Muscle of back (tissue), 13 donors: ENCODE measurements at places on chromosomes 13 and 19. TPM values are rescaled to one million over a fixed set of nuclear protein-coding genes. Genes with fewer than 3 reads are reported as not detected.

- peak; percentile 50 for DNase-seq
Observed at GRCh38 chr13:35724446-35724845, 248.0 kb upstream of the MAB21L1 start.

GRCh38 chr19:19372656-19373416 is 32.6 kb upstream of the GATAD2A start:
- DNase-seq, result peak; percentile 54

DNA sequence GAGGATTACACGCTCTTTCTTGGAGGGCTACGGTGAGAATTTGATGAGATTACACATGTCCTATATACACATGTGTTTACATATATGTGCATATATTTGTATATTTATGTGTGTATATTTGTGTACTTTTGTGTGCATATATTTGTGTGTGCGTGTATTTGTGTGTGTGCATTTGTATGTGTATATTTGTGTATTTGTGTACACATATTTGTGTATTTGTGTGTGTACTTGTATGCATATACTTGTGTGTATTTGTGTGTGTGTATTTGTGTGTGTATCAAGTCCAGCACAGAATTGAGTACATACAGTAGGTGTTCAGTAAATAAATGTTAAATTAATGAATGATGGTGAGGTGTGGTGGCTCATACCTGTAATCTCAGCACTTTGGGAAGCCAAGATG is 1.8 kb downstream of the TMEM143 start:
- no peak for DNase-seq

- no peak for DNase-seq
Observed at GRCh38 chr19:2334426-2334825, 5.9 kb downstream of the SPPL2B start.

DNA sequence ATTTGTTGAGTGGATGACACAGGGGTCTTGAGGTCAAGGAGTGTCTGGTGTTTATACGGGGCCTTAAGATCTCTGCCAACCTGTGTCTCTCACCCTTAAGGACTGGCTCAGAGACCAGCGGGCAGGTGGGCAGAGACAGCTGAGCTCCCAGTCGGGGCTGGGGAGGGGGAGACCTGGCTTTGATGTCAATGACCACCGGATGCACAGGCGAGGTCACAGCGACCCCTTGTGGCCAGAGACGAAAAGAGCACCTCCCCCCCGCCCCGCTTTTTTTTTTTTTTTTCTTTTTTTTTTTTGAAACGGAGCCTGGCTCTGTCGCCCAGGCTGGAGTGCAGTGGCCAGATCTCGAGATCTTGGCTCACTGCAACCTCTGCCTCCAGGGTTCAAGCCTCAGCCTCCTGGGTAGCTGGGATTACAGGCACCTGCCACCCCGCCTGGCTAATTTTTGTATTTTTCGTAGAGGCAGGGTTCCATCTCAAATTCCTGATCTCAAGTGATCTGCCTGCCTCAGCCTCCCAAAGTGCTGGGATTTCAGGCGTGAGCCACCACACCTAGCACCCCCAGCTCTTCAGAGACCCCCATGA is 12.1 kb upstream of the KLK14 start:
- no peak for DNase-seq

DNA sequence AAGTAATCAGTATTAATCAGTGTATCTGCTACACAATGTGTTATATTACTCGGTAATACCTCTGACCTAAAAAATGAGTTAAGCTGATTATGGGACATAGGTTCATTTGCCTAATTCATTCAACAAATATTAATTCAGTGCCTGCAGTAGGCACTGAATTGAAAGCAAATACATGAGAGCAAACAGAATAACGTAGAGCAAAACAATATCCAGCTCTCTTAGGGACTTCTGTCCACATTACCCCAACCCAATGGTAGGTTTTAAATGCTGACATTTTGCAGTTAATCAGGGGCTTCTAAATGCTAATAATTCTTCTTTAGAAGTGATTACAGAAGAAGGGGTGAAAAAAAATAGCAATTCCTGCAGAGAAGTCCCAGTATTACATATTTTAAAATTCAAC is 4.9 kb downstream of the RCBTB2 start:
- DNase-seq, result no peak

DNA sequence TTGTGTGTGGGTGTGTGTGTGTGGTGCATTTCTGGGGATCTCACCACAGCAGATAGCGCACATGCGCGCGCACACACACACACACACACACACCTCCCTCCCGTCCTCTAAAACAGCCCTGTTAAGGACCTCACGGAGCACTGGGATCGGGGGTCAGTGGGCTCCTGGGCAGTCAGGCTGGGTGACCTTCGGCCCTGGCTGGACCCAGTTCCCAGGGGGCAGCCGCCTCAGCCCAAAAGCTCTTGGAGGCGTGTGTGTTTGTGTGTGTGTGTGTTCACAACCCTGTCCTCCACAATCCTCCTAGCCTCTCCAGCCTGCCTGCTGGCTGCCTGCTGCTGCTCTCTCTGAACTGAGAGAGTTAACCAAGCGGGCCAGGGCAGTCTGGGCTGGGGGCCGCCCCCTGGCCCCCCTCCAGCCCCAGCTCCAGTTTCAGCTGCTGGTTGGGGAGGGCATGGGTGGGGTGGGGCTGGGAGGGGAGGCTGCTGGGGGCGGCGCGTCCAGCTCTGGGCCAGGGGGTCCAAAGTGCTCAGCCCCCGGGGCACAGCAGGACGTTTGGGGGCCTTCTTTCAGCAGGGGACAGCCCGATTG is at the start of gene FXYD1:
Gene FXYD1 (plus strand): TSS at position 520 of the 588 bp plus-strand sequence. CDS start 1,256 bp downstream, outside the sequence.
- DNase-seq, result peak; percentile 73

DNA sequence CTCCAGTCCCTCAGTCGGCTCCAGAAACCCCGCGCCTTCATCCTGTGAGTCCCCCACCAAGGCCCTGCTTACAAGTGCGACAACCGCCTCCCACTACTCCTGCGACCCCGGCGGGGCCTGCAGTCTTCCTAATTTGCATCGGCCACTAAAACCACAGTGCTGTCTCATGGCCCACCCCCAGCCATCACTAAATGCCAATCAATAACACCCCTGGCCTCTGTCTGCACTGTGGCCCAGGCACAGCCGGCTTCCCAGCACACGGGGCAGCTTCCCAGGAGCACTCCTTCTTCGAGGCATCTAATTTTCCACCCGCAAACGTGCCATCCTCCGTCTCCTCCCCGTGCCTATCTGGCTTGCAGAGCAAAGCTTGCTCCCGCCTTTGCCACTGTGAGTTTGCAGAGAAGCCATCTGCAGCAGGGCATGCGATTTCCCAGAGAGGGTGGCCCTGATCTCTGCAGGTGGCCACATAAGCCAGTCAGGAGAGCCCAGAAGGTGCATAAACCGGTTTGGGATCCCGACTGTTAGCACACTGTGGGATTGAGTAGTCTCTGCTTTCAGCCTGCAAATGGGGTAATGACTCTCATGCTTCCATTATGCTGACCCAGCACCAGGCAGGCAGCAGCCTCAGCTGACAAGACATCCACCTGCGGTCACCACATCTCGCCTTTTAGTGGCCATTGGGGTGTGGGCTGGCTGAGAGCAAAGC is 34.0 kb upstream of the USE1 start:
- no peak for DNase-seq

GRCh38 chr19:35090506-35091214 is 25.0 kb upstream of the FXYD3 start:
- DNase-seq, result peak; percentile 53

DNA sequence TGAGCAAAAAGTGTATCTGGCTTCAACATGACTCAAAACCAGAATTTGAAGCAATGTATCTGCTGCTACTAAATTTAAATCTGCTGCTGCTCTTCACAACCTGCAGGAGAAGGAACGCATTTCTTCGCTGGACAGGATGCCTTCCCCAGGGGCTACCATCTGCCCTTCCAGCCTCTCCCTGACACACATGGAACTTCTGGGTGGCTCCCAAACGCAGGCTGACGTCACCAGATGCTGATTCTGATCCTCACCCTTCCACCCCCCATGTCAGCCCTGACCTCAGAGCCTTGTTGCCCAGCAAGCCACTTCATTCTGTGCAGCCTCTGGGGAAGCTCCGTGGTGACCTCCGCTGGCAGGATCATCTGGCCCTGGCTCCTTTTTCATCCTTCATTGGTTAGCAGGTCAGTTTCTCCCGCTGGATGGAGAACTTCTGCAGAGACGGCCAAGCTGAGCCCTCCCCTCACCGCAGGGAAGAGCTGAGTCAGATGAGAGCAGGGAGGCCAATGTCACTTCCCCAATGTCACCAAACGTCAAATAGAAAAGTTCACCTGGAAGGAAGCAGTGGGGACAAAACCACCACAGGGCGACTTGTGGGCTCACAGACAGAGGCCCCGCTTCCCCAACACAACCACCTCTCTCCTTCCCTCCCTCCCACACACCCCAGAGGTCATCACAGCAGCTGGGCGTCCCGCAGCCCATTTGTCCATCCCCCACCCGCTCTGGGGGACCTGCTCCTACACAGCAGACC is 14.0 kb upstream of the RAB20 start:
- no peak for DNase-seq

GRCh38 chr19:48842789-48843162 is 6.5 kb upstream of the HSD17B14 start:
- peak; percentile 69 for DNase-seq

- no peak for DNase-seq
Observed at GRCh38 chr13:95627590-95627989, 16.9 kb downstream of the DZIP1 start.

- peak; percentile 43 for DNase-seq
Observed at GRCh38 chr13:25046985-25047511, 48.9 kb upstream of the PABPC3 start.

- DNase-seq, result no peak
Observed at GRCh38 chr19:2589441-2589840, 113.1 kb downstream of the GNG7 start.

GRCh38 chr13:66543780-66544179 is 686.4 kb downstream of the PCDH9 start:
- peak; percentile 8 for DNase-seq

LILRA2 gene
- polyA plus RNA-seq, result 1.6 TPM

RPL21 gene
- polyA plus RNA-seq, result 931 TPM

PEAK3 gene
- polyA plus RNA-seq, result 0.17 TPM

ARID3A gene
- 8.0 TPM for polyA plus RNA-seq

CASP14 gene
- polyA plus RNA-seq, result not detected

SRRM5 gene
- polyA plus RNA-seq, result 0.29 TPM

PLPP2 gene
- polyA plus RNA-seq, result 0.44 TPM
